ENCODE measurements at places on chromosomes 16 and 17.
A peak's percentile ranks its signal among the peaks of the same experiment; 100 is the strongest.

DNA sequence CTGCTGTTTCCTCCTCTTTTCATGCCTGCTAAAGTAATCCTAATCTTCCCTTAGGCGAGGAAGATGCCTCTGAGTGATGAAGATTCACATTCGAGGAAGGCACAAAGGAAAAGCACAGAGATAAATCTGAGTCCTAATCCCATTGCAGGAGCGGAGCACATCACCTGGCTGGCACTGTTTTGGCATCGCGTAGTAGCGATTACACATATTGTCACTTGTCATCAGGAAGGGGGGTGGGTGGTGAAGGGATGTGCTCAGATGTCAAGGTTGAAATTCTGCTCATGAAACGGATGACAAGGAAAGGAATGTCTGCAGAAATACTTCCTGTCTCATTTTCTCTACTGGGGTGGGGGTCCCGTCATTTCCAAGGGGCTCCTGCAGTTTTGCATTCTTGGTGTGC lies 363.1 kb upstream of the EEF2KMT start:
- no peak for DNase-seq

GRCh38 chr17:32157225-32157624 lies 14.9 kb downstream of the RHOT1 start:
- DNase-seq, result no peak

DNA sequence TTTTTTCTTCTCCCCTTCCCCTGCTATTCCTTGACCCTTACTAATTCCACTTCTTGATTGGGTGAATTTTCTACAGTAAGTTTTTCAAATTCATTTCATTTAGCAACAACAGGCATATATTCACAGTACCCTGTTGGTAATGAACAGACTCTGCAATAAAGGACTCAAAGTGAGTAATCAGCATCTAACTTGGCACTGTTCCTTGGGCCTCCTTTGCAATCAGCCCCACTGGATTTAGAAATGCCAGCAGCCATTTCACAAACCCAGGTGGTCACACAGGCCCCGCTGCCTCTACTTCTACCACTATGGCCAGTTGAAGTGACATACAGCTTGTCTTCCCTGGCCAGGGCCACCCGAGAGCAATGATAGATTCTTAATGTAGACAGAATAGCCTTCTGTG lies 113.8 kb downstream of the CYB561 start:
- no peak for DNase-seq

- DNase-seq, result no peak
Observed at GRCh38 chr17:57999010-57999495, 8.0 kb downstream of the SRSF1 start.

GRCh38 chr17:422196-422930 lies 69.8 kb upstream of the RPH3AL start:
- peak; percentile 44 for DNase-seq

- DNase-seq, result peak; percentile 92
Observed at GRCh38 chr16:3152277-3152990, 17.6 kb downstream of the ZNF213 start.

GRCh38 chr17:56441308-56441707 lies 152.2 kb upstream of the NOG start:
- no peak for DNase-seq

DNA sequence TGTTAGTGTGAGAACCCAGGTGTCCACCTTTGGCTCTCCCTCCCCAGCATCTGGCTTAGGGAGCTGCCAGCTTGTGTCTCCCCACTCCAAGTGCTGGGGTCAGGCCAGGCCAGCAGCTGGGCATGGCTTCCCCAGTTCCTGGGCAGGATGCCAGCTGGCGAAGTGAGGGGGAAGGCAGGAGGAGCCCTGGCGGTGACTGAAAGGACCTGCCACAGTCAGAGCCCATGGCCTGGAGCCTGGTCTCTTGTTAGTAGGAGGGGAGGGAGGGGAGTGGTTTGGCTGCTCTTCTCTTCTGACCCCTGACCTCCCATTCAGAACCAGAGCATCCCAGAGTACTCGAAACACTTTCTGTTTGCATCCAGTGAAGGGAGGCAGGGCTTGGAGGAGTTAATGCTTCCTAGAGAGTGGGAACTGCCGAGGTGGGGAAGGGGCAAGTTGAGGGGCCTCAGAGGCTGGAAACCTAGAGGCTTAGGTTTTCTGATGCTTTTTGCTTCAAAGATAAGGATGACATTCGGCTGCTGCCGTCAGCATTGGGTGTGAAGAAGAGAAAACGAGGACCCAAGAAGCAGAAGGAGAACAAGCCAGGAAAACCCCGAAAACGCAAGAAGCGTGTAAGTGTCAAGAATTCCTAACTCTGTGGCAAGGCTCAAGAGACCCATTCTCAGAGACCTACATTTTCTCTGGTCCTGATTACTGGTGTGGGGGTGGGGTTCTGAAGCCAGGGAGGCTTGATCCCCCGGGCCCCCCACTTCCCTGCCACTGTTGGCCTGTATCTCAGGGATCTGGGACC lies 772 bp downstream of the CHD3 start:
- peak; percentile 78 for DNase-seq

DNA sequence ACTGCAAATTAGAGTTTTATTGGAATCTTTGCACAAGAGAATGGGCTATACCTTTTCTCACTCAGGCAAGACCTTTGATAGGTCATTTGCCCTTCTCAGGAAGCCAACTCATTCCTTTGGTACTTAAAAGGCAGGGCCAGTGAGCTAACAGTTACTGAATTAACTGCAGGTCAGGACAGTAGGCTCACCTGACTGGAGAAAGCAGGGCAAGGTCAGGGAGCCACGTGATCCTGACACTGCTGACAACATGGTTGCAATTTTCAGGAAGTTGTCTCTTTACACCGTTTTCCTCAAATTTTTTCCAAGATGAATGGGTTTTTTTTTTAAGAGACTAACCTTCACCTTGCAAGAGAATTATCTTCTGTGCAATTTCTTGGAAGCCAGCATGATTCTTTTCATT lies 21.1 kb downstream of the CPSF4L start:
- no peak for DNase-seq

- no peak for DNase-seq
Observed at GRCh38 chr16:86707171-86707570, 128.8 kb downstream of the FOXL1 start.

GRCh38 chr16:48932216-48932855 lies 322.4 kb upstream of the N4BP1 start:
- no peak for DNase-seq
